Effector CD4-positive, alpha-beta T cell (primary cell): ENCODE measurements at places on chromosomes 12 and 14.

- no peak for DNase-seq
Measured at GRCh38 chr12:13817131-13817530, 164.3 kb downstream of the GRIN2B start.

DNA sequence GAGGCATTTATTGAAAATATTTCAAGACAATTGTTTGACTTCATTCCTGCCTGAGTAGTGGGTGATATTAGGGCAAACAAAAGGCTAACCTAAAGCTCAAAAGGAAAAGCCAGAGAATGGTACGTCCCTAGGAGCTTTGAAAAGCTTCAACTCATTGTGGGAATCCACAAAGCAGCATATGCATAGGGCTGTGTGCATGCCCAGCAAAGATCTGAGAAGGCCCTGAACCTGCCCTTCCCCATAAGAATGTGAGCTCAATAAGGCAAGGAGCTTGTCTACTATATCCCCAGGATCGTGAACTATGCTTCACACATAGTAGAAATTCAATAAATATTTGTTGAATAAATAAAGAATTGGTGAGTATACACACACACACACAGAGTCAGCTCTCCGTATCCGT lies 19.1 kb upstream of the RAD52 start:
- no peak for DNase-seq

GRCh38 chr14:72844524-72844923 lies 49.4 kb downstream of the DPF3 start:
- no peak for DNase-seq

- DNase-seq: no peak
Measured at GRCh38 chr12:87254381-87255030, 774.7 kb downstream of the C12orf50 start.

GRCh38 chr14:58663494-58664111 lies 25.8 kb downstream of the DACT1 start:
- DNase-seq: no peak

DNA sequence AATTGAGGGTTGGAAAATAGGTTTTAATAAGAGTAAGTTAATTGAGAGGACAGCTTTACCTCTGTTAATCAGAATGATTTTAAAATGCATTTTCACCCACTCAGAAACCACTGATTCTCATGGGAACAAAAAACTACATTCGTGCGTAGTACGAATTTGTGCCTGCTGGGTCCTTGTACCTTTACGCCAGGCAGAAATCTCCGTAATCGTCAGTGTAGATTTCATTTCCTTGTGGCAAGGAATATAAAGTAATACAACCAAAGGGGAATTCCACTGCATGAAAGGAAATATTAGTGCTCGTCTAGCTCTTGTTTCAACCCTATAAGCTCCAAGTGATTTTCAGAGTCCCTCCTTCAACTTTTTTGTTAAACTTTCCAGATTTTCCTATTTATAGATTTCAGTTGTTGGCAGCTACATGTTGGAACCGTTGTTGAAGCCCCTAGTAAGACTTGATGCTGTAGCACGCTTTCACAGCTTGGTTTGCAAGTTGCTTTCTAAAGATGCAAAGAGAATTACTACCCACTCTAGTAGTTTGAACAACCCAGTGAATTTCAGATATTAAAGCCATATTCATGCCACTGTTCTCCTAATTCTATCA lies 90.6 kb downstream of the ETV6 start:
- DNase-seq: no peak

- DNase-seq: no peak
Measured at GRCh38 chr14:73223049-73223448, 14.3 kb upstream of the PAPLN start.

- no peak for DNase-seq
Measured at GRCh38 chr12:100225491-100225890, 24.9 kb downstream of the ACTR6 start.

DNA sequence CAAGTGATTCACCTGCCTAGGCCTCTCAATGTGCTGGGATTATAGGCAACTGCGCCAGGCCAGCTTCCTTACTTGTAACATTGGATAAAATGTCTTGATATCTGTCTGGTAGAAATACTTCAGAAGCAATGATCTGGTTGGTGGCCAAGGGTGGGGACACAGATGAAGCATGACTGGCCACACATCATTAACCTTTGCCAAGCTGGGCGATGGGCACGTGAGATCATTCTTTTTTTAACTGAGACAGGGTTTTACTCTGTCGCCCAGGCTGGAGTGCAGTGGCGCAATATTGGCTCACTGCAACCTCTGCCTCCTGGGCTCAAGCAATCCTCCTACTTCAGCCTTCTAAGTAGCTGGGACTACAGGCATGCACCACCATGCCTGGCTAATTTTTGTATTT lies 31.1 kb downstream of the PLEKHH1 start:
- no peak for DNase-seq

DNA sequence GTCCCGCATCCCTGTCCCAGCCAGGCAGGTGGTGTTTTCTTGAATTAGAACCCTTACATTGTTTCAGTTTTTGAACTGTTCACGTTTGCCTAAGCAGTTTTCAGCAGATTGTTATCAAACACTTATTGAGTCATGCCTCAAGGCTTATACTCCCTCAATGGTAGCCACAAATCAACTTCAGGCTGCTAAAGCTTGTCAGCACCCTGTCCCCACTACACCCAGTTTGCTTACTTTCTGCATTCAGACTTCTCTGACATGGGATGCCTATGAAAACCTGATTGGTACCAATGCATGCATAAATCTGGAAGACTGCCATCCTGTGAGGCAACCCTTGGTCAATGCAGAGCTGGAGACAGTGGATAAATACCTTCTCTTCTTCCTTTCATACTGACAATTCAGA lies 225.4 kb downstream of the BTG1 start:
- no peak for DNase-seq

DNA sequence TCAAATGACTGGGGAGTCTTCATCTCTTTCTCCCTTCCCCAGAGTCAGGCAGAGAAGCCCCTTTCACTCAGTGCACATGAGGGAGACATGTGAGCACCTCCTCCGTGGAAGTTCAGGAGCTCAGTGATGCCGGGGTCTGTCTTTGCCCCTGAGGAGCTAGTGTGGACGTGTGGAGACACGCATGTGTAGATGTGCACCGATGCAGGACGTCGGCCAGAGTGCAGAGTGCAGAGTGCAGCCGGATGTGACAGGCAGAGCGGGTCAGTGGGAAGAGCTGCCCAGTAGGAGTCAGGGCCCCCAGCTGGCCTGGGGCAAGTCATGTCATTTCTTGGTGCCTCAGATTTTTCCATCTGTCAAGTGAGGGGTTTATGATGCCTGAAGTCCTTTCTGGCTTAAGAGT lies 20.7 kb downstream of the TSPAN9 start:
- no peak for DNase-seq

DNA sequence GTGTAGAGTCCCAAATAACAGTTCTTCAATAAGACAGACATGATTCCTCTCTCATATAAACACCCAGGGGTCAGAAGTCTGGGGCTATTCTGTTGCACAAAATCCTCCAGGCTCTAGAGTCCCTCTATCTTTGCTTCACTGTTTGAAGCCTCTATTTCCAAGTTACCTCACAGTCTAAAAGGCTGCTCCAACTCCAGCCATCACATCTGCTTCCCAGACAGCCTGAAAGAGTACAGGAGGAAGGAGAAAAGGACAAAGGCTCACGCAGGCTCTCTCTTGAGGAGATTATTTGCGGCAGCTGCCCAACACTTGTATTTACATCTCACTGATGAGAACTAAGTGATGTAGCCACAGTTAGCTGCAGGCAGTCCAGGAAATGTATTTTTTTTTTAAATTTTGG lies 6.4 kb downstream of the PAPLN start:
- DNase-seq: no peak

DNA sequence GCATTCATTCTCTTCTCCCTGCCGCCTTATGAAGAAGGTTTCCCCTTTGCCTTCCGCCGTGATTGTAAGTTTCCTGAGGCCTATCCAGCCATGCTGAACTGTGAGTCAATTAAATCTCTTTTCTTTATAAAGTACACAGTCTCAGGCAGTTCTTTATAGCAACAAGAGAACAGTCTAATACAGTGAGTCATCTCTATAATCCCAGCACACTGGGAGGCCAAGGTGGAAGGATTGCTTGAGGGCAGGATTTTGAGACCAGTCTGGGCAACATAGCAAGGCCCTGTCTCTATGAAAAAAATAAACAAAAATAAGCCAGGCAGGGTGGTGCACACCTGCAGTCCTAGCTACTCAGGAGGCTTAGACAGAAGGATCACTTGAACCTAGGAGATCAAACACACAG lies 259.9 kb downstream of the CEP128 start:
- no peak for DNase-seq

- DNase-seq: no peak
Measured at GRCh38 chr14:72552236-72552635, 341.7 kb downstream of the DPF3 start.

- DNase-seq: no peak
Measured at GRCh38 chr14:91947475-91948184, at the start of gene FBLN5. TSS of gene FBLN5 (minus strand) at chr14:91947694. CDS start at chr14:91947229, 465 bp downstream.

DNA sequence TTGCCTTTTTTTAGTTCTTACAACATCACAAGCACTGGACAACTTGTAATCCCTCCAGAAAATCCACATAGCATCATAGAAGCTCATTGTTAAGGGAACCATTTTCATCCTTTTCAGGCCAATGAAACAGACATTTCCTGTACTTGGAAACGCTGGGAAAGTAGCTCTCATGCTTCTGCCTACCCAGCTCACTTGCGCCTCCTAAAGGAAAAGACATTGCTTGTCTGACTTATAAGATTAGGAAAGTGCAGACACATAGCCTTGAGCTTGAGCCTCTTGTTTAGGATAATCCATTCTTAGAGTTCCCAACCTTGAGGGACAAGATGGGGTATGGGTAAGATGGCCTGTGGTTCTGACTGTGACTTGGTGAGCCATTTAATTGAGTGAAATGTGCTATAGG lies 589.5 kb downstream of the NOVA1 start:
- no peak for DNase-seq

DNA sequence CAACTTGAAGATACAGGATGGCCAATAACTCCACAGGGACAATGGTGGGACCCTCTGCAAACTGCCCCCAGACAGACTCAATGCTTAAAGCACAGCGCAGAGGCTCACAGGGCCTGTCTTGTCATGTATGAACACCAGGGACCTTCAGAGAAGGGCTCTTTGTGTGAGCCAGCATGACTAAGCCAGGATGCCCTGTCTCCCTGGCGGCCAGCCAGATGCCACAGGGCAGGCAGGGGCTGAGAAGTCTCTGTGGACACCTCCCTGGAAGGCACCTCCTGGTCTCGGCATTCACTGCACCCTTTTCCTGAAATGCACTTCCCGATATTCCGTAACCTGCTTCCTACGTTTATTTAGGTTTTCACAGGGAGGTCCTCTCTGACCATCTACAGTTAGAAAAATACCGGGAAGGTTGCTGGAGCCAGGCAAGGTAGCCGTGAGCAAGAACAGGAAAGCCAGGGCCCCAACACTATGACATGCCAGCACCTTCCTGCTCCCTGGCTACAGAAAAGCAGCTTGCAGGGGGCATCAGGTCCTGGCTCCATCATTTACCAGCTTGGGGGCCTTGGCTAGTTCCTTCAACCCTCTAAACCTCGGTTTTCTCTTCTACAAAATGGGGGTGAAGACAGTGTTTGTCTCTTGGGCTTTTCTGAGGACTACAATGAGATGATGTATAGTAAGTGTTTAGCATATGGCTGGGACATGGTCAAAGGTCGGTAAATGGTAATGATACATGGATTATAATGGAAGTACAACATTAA lies 65.0 kb downstream of the PITPNM2 start:
- no peak for DNase-seq

DNA sequence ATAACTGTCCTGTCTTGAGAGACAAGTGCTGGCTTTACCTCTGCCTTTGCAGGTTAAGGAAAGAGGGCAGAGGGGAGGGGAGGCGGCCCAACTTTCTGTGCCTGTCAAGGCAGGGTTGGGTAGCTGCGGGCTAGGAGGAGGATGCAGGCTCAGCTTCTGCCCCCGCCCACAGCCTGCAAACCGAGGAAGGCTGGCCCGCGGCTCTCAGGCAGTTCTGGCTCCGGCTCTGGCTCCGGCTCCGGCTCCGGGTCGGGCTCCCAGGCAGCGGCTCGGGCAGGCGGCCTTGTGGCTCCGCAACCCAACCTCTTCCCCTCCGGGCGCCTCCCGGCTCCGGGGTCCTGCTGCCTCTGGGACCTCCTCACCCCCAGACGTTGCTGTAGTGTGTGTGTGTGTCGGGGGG lies 92.9 kb downstream of the TMEM30B start:
- no peak for DNase-seq

DNA sequence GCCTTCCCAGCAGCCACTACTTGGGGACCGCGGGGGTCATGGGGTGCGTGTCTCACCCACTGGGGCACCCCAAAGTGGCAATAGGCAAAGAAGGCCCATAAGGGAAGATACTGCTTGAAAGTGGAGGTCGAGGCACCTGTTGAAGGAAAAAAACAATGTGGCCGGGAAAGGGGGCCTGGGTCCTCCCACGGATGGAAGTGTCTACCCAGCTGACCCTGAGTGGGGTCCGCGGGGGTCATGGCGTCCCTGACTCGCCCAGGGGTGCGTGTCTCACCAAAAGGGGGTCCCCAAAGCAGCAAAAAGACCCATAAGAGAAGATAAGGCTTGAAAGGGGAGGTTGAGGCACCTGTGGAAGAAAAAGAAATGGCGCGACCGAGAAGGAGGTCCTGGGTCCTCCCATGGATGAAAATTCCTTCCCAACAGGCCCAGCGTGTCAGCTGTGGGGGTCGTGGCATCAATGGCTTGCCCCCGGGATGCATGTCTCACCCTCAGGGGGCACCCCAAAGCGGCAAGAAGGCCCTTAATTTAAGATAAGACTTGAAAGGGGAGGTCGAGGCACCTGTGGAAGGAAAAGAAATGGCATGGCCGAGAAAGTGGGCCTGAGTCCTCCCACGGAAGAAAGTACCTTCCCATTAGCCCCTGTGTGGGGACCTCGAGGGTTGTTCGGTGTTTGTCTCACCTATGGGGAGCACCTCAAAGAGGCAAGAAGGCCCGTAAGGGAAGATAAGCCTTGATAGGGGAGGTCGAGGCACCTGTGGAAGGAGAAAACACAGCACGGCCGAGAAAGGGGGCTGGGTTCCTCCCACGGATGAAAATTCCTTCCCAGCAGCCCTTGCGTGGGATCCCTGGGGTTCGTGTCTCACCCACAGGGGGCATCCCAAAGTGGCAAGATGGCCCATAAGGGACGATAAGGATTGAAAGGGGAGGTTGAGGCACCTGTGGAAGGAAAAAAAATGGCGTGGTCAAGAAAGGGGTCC lies 266.0 kb downstream of the ALG10 start:
- DNase-seq: no peak

- no peak for DNase-seq
Measured at GRCh38 chr14:87971010-87971409, 22.0 kb downstream of the GALC start.

DNA sequence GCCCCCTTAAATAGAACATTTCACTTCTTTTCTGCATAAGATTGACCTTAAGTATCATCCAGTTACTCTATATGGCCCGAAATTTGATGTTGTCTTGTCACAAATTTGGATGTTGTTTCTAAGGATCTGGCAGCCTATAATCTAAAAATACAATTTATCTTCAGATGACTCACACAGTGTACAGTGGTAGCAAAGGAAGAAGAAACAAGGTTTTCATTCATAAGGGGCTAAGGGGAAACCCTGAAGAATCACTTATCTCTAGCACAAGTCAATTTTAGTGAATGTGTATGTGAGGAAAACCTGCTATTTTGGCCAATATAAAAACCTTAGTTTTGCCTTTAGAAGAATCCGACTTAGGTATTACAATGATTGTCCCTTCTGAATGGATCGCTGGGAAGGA lies 606.3 kb upstream of the LRFN5 start:
- no peak for DNase-seq

GRCh38 chr14:96863327-96863985 lies 66.3 kb downstream of the VRK1 start:
- no peak for DNase-seq

- no peak for DNase-seq
Measured at GRCh38 chr12:5305886-5306545, 125.9 kb upstream of the NTF3 start.

GRCh38 chr14:55404173-55404854 lies 7.3 kb downstream of the ATG14 start:
- DNase-seq: no peak

- DNase-seq: no peak
Measured at GRCh38 chr14:28243600-28243999, 523.0 kb upstream of the FOXG1 start.
